ENCODE measurements at places on chromosomes 3 and 15.

- DNase-seq, result no peak
These were observed 81.5 kb downstream of the PPM1L start for GRCh38 chr3:160837394-160837980.

- DNase-seq, result no peak
These were observed 29.9 kb downstream of the FAH start for GRCh38 chr15:80182611-80183261.

GRCh38 chr15:29005931-29006330 is 120.2 kb downstream of the APBA2 start:
- DNase-seq, result no peak

DNA sequence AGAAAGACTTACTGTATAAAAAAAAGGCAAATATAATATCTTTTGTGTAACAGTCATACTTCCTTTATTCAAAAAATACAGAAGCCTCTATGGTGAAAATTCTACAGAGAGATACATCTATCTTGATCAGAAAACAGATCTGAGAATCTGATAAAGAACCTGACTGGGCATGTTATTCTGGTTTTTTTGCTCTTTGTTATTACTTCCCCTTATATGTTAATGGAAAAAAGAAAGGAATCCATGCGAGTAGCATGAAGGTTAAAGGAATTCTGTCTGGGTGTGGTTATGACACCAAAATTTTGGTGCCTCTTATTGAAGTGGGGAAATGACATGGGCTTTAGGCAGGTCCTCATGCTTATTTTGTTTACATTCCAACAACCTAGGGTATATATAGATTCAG is 81.7 kb downstream of the BCHE start:
- no peak for DNase-seq

All from omental fat pad (tissue), 4 donors.